Thyroid gland (tissue), 4 donors: ENCODE measurements at places on chromosomes 12 and 14.
A peak's percentile ranks its signal among the peaks of the same experiment; 100 is the strongest.

DNA sequence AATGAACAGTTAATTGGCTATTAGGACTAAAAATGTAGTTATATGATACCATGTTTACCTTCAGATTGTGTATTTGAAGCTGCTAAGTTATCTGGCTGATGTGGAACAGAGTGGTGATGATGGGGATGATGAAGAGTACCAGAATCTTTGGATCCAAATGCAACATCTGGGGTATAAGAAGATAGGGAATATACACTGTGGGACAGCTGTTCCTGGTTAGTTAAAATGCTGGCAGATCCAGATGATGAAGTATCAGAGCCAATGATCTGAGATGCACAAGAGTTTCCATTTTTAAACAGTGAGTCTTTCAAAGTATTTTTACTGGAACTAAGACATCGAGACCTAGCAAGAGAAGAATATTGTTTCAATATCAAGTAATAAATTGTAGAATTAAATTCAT, 31.6 kb downstream of the SENP1 start:
- DNase-seq = no peak

- DNase-seq = no peak
Observed at GRCh38 chr14:55609681-55610080, 29.7 kb downstream of the KTN1 start.

DNA sequence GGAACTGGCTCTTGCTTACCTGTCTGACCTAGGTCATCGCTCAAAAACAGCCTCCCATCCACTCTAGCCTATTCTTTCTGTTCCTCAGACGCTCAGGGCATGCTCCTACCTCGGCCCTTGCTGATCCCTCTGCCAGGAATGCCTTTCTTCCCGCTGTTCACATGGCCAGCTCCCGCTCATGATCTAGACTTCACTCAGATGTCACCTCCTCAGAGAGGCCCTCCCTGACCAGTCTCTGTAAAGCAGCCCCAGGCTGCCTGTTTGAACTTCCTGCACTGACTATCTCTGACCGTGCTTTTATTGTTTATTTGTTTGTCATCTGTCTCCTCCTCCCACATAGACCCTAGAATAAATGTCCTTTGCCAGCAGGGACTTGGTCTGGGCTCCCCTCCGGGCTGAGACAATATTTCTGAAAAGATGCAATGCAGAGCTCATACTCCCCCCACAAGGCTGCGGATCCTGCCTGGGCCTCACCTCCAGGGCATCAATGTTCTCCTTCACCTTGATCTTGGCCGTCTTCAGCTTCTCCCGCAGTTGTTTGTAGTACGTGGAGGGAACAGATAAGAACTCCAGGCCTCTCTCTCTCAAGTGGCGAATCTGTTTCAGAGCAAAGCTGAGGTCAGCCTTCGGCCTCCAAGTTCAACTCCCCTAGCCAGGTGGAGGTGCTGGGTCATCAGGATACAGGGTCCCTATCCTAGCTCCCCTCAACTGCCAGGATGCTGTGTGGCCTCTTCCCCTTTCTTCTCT, 15.2 kb downstream of the HPD start:
- no peak for DNase-seq

DNA sequence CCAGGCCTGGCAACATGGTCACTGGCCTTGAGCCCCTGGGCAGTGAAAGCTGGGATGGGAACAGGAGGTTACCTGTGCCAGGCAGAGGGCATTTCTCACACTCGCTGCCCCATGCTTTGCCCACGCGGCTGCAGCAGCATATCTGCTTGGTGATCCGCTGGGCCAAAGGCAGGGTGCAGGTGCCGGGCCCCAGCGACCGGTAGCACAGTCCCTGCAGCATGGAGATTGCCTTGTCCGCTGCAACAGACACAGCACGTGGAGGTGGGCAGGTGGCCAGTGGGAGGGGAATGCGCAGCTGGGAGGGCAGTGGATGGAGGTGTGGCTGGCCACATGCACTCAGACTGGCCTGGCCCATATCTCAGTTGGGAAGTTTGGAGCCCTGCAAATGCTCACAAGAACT, 35.3 kb downstream of the ISCA2 start:
- DNase-seq = no peak

DNA sequence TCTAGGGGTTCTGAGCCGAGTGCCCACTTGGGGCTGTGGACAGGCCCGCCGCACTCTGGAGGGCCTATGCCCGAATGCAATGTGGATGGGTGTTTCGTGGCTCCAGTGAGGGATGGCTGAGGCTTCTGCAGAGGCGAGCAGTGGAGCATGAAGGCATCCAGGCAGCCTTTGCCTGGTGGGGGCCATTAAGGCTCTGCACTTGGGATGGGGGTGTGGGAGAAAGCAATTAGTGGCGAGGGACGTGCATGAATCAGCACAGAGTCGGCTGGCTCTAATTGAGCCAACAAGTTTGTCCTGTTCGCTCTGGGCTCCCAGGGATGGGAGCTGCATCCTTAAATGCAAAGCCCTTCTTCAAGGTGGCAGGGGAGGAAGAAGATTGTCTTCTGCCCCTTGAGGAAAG, 346.9 kb upstream of the FKBP4 start:
- DNase-seq = no peak

DNA sequence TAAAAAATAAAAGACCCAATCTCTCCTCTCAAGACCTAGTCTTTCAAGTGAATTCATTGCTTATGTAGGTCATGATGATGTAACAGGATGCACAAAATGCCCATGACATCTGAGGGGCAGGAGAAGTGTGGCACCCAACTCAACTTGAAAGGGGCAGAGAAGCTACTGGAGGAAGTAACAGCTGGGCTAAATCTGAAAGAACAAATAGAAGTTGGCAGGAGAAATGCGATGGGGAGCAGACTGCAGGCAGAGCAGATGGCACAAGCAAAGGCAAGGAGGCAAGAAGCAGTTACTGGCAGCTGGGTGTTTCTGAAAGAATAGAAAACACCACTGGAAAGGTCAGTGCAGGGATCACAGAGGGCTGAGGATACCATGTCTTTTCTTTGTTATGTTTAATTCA, 14.6 kb downstream of the SLC38A4 start:
- no peak for DNase-seq

- DNase-seq = no peak
Observed at GRCh38 chr12:42281278-42281677, 43.2 kb upstream of the YAF2 start.

DNA sequence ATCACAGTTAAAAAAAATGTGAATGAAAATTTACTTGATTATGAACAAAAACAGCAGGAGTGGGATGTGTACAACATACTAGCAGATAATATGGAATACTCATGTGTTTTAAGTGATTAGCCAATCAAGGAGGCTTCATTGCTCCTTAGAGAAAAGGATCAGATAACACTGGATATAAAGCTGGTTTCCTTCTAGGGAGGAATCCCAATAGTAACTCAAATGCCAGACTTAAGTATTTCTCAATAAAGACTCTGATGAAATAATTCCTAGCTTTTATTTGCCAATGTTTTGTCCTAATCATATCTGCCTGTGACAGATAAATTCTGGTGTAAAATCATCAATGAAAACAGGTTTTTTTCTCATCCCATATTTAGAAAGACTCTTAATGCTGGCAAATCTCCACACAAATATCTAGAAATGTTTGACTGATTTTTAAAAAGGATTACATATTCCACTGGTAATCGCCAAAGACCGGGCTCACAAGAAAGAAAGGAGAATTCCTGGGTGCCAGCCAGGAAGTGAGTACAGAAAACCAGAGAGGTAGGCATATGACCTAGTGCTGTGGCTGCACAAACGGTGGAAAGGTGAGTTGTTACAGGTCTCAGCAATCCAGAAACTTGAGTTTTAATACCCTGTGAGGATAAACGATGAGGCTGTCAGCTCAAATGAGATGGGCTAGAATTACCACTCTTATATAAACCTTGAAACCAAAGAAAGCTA, 108.6 kb upstream of the TTC7B start:
- DNase-seq = peak; percentile 47

DNA sequence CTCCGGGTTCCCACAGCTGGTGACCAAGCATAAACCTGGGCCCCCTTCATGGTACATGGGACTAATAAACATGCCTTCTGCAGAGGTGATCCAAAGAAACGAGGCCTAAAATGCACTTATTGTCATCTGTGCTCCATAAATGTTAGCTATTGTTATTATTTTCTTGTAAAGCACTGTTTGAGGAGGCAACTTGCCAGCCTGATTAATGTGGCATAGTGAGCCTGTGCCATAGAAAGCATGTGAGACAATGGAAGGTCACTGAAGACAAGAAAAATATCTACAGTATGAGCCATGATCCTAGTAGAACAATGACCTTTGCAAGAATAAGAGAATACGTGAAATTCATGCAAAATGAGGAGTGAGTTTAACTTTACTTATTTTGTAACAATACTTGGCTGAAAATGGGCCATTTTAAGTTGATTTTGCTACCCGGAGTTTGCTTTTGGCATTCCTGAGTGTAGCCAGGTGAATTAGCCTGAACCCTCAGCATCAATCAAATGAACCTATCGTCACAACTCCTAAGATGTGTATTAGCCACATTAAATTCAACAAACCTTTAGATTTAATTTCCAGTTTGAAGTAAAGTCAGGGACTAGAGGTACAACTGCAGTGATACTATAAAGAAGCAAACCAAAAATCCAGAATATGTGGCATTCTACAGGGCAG, 52.2 kb downstream of the CPM start:
- no peak for DNase-seq

- DNase-seq = peak; percentile 13
Observed at GRCh38 chr14:50871914-50872732, at the start of gene ABHD12B. Gene ABHD12B, plus strand, starts transcription at chr14:50872053. Its CDS starts 122 bp downstream, at chr14:50872175.

- no peak for DNase-seq
Observed at GRCh38 chr14:51431033-51431709, 191.1 kb downstream of the TMX1 start.
